ENCODE measurements at places on chromosomes 12 and 14.

DNA sequence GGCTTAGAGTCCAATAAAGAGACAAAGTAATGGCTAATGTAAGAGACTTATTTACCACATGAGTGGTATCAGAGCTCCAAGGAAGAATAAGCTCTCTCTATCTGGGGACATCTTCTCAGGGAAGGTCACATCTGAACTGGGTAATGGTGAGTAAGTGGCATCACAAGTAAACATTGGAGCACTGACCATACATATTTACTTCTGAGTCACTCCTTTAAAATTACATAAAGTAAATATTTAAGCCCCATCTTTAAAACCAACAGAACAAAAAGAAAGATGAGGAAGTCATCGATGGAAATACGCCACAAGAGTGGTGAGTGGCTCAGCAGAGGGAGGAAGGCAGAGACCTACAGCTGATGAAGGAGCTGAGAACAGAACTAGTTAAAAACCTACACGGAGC lies 159.9 kb downstream of the DUSP6 start:
- DNase-seq: no peak

DNA sequence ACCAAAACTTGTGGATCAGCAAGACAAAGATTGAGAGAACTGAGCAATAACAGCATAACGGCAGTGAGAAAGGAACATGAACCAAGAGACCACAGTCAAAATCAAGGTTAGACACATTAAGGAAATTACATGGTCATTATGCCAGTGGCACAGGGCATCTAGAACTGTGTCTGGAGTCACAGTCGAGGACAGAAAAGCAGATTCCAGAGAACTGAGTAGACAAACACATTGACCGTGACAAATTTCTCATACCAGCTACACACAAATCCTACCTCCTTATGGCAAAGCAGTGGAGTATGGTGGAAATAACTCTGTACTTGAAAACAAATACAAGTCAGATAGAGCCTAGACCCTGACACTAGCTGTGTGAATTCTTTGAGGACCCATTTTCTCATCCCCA lies 367.3 kb downstream of the DUSP6 start:
- no peak for DNase-seq

DNA sequence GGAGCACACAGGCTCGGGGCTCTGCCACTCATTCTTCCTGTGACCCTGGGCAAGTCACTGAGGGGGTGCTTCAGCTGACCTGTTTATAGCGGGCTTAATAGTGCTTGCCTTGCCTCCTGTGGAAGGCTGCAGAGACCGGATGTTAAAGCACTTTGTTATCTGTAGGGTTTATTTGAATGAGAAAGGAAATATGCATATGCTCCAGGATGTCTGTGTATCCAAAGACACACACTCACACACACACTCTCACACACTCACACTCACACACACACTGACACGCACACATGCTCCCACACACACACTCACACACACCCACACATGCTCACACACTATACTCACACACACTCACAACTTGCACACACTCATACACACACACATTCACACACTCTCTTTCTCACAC lies 56.1 kb upstream of the DDX11 start:
- no peak for DNase-seq

DNA sequence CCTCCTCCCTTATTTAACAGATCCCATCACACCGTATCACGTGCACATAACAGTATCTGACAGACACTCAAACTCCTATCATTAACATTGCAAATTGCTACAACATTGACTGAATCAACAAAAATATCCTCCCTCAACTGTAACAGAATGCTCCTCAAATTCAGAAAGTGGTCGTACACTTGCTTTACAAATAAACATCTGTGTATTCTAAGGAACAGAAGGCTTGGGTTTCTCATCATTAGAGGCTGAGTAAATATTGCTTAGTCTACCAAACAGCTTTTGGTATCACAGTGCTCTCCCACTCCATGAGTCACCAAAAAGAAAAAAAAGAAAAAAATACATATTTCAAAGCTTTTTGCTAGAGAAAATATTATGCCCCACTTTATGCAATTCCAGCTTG lies 23.9 kb downstream of the FERMT2 start:
- DNase-seq: no peak

- peak; percentile 91 for DNase-seq
Measured at GRCh38 chr14:103520657-103521437, 1.8 kb downstream of the CKB start.

GRCh38 chr12:34390846-34391700 lies 368.8 kb downstream of the ALG10 start:
- no peak for DNase-seq

DNA sequence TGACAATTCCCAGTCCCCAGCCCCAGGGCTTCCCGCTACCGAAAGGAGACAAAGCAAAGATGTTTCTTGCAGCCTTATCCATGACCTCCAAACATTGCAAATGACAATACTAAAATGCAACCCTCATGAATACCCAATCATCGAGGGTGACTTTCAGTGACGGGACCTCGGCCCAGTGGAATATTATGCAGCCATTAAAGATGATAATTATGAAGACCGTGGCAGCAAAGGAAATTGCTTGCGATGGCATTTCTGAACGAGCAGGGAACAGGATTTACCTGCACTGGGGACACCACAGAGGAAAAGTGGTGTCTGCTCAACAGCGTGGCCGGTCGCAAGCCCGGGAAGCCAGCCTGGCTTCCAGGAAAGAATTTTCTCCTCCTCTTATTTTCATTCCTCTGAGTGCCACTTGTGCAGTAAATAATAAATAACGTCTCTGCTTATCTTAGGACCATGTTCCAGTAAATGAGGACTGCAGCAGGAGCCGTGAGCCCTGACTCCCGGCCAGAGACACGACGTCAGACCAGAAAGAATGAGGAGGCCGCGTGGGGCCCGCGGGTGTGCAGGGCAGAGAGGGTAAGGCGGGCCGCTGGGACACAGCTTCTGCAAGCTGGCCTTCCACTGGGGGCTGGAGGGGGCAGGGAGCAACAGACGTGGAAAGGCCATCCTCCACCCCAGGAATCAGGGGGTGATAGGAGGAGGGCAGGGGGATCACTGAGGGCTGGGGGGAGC lies 6.6 kb downstream of the C14orf180 start:
- DNase-seq: no peak

DNA sequence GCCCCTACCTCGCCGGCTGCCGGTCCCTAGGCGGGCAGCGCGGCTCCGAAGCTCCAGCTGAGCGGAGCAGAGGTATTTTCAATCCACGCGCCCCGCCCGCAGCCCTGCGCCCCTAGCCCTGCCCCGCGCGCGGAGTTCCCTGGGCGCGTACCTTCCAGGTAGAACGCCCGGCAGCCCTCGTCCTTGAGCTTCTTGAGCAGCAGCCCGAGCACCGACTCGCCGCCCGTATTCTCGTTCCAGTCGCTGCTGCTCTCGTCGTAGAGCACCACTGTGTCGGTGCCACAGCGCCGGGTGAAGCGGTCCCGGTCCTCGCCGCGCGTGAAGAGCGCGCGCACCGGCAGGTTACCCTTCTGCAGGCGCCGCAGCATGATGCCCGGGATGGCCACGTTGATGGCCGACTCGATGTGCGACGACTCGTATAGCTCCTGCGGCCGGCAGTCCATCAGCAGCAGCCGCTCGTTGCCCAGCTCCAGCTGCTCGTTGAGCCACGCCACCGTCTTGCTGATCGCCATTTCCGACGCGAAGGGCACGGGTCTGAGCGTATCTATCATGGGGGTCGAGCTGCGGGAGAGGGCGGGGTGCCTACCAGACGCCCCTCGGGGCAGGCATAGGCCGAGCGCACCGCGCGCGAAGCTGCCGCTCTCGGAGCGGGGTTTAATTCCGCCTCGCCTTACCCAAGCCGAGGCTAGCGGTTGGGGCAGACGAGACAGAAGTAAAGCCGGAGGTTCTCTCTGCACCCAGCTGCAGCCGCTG lies 636 bp downstream of the DUSP6 start:
- DNase-seq: peak; percentile 60

- DNase-seq: no peak
Measured at GRCh38 chr12:107007411-107007810, 20.5 kb upstream of the MTERF2 start.

GRCh38 chr12:69978020-69978419 lies 153.0 kb downstream of the MYRFL start:
- DNase-seq: no peak

GRCh38 chr14:103729496-103730448 lies 14.2 kb downstream of the ZFYVE21 start:
- DNase-seq: no peak

- no peak for DNase-seq
Measured at GRCh38 chr14:81315341-81315740, 84.8 kb downstream of the STON2 start.

DNA sequence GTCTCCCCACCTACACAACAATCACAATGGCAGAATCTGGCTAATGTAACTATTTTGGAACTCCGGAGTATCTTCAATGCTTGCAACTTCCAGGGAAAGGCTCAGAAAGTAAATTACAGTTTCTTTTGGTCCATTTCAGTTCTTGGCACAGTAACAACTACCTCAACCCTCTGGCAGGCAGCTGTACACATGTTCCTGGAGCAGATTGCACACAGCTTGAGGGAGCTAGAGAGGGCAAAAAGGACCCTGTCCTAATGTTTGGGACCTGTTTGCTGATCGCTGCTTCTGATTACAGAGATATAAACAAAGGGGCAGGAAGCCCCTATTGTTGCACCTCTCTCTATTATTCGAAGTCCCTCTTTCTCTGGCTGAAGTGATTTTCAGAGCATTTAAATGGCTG lies 35.2 kb upstream of the SLC38A1 start:
- no peak for DNase-seq

DNA sequence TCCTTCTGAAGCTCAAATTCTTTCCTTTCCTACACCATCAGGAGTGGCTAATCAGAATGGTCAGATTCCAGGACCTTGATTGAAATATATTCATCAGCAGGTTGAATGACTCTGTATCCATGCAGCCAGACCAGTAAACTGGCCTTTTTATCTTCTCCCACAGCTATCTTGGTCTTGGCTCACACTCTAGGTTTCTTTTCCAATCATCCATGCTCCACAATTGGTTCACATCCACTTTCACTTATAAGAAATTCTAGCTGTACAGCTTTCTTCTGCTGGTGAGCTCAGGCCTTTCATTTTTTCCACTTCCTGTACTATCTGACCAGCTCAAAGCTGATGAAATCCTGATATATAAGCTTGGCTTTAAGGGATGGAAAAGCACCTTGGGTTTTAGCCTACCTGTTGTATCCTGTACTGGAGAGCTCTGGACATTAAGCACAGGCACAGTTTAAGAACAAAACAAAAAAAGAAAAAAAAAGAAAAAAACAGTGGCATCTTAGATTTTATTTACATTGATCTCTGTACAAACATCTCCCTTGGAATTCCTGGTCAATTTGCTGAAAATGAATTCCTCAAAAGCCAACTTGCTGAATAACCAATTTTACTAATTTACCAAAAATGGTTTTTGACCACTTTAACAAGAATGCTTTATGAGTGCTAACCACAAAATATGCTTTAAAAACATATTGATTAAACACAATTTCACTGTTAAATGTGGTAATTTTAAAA lies 91.6 kb upstream of the PAWR start:
- DNase-seq: no peak

GRCh38 chr12:31393004-31393550 lies 67.1 kb upstream of the SINHCAF start:
- no peak for DNase-seq

DNA sequence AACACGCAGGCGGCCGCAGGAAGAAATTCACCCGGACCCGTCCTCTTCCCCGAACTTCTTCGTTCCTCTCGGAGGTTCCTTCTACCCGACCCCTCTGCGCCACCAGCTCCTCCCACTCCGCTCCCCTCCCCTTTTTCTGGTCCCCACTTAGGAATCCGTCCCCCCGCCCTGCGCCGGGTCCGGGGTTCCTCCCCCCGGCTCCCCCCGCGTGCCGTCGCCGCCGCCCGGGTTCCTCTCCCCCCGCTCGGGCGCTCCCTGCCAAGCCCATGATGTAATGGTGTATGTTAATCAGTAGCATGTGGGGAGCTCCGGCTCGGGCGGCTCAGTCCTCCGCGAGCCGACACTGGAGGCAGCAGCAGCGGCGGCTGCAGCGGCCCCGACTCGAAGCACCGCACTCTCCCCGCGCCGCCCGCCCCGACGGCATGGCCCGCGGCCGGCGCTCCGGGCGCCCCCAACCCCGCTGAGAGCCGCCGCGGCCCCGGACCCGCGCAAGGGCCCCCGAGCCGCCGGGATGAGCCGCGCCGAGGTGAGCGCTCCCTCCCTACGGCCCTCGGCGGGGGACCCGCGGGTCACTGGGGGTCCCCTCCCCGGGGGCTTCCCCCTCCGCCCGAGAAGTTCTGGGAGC lies 1.0 kb upstream of the SAMD4A start:
- peak; percentile 81 for DNase-seq

GRCh38 chr12:110234755-110235154 lies 46.3 kb upstream of the ATP2A2 start:
- no peak for DNase-seq

DNA sequence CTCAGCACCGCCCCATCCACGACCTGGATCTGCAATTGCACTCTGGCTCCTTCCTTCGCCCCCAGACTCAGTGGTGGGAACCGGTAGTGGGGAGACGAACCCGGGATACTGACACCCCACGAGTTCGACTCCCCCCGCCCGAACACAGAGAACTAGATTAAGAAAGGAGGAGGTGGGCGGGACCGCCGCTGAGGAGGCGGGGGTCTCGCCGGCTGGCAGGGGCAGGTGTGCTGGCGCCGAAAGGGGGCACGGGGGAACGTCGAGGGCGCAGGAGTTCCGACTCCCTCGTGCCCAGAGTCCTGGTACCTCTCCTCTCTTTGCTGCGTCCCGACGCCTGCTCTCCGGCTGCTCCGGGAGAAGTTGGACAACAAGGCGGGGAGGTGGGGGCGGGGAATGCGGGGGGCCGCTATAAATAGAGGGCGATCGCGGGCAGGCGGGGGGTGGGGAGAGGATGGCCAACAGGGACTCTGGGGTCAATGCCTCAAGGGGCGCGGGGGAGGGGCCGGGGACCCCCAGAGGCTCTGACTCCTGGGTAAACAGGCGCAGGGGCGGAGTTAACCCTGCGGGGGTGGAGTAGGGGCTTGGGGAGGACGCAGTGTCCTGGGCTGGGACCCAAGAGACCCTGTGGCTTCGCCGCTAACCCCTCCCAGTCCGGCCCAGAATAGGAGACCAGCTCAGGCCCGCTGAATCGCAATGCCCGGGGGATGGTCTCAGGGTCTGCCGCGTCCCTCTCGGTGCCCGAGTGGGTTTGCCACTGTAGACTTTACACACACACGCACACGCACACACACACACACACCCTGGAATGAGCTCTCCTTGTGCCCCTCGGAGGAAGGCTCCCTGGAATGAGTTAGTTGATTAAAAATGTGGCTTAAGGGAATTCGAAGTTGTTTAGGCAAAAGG lies 761 bp upstream of the NDRG2 start:
- peak; percentile 51 for DNase-seq

DNA sequence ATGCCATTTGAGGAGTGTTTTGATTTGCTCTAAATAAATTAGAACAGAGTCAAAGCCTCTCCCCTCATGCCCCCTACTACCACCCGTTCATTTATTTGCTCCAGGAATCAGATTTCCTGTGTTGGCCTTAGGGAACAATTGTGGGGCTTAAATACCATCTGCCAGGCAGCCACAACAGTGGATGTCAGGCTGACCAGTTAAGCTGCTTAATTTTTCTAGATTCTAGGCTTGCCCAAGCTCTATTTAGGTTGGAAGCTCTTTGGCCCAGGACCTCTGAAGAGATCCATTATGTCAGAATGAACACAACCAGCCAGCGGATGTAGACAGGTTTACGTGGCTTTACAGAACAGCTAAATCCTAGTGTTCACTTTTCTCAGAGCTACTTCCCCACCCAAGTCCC lies 1.0 kb upstream of the TIMELESS start:
- DNase-seq: peak; percentile 74
